ENCODE measurements at places on chromosomes 16 and 17. TPM values are rescaled to one million over a fixed set of nuclear protein-coding genes. Genes with fewer than 3 reads are reported as not detected.

The GPRC5B gene
- 0.42 TPM for total RNA-seq

The FOXF1 gene
- total RNA-seq, result not detected

The KIF2B gene
- not detected for total RNA-seq

The TP53TG3 gene
- not detected for total RNA-seq

The IRX3 gene
- total RNA-seq, result not detected

The SMG6 gene
- 42.9 TPM for total RNA-seq

The LITAFD gene
- total RNA-seq, result not detected

The SLC16A13 gene
- 3.8 TPM for total RNA-seq

The CES5A gene
- not detected for total RNA-seq

The GLIS2 gene
- not detected for total RNA-seq

All from CD4-positive, CD25-positive, alpha-beta regulatory T cell (primary cell).